ENCODE measurements at places on chromosomes 5 and 9.
A peak's percentile ranks its signal among the peaks of the same experiment; 100 is the strongest.

GRCh38 chr9:38388283-38389223 is 3.9 kb upstream of the ALDH1B1 start:
- DNase-seq: no peak

- DNase-seq: no peak
These were observed 5.2 kb upstream of the PKN3 start for GRCh38 chr9:128696923-128697707.

GRCh38 chr5:180212363-180213255 is 3.6 kb upstream of the RASGEF1C start:
- no peak for DNase-seq

DNA sequence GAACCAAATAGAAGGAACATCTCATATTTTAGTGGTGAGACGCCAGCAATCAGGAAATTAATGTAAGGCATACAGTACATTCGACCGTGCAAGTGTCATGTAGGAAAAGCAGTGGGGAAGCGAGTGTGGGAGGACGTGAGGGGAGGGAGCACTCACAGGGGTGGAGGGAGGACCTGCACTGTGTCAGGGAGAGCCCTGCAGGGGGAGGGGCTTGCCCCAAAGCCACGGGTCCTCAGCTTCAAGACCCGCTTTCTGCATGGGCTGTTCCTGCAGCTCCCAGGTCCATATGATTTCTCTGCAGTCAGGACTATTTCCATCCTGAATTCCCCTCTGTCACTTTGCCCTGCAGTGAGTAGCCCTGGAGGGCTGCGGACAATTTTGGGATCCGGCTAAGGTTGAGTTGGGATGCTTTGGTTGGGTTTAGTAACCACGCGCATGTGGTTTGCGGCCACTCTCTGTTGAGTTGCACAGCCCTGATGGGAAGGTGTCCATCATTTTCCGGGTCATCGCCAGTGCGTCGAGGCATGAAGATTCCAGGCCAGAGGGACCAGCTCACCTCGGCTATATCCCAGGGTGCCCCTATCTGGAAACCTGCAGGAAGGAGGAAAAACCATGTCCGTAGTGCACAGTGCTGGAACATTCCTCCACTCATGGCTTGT is 61.9 kb downstream of the IRX1 start:
- no peak for DNase-seq

GRCh38 chr9:70773579-70773978 is 347.8 kb downstream of the TRPM3 start:
- DNase-seq: no peak

DNA sequence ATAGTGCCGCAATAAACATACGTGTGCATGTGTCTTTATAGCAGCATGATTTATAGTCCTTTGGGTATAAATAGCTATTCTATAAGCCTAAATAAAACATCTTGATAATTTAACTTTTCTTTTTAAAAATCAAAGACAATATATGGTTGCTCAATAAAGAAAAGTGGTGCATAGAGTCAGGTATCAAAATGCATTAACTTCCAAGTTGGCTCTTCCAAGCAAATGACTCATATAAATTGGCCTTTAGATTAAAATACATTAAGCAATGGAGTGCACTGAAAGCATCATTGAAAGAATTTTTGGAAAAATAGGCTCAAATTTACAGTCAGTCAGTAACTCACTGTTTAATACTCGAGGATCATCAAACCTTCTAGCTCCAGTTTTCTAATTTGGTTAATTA is 106.6 kb downstream of the PLCXD3 start:
- DNase-seq: no peak

GRCh38 chr5:175893466-175893865 is 22.1 kb downstream of the CPLX2 start:
- no peak for DNase-seq

- no peak for DNase-seq
These were observed 56.1 kb downstream of the MTREX start for GRCh38 chr5:55363856-55364255.

GRCh38 chr5:172150514-172151425 is 37.3 kb downstream of the STK10 start:
- no peak for DNase-seq

GRCh38 chr5:1268666-1269065 is 26.2 kb downstream of the TERT start:
- peak; percentile 31 for DNase-seq

GRCh38 chr5:873328-873727 is 19.3 kb downstream of the BRD9 start:
- no peak for DNase-seq

GRCh38 chr9:111178331-111179055 is 140.2 kb upstream of the LPAR1 start:
- DNase-seq: no peak

GRCh38 chr5:160469156-160470144 is 47.8 kb downstream of the PTTG1 start:
- DNase-seq: no peak

- DNase-seq: no peak
These were observed 430.9 kb downstream of the DMAC1 start for GRCh38 chr9:7368410-7369292.

GRCh38 chr9:118785456-118785855 is 583.8 kb downstream of the BRINP1 start:
- no peak for DNase-seq

- DNase-seq: no peak
These were observed 413.0 kb upstream of the PTPRD start for GRCh38 chr9:11025775-11026174.

DNA sequence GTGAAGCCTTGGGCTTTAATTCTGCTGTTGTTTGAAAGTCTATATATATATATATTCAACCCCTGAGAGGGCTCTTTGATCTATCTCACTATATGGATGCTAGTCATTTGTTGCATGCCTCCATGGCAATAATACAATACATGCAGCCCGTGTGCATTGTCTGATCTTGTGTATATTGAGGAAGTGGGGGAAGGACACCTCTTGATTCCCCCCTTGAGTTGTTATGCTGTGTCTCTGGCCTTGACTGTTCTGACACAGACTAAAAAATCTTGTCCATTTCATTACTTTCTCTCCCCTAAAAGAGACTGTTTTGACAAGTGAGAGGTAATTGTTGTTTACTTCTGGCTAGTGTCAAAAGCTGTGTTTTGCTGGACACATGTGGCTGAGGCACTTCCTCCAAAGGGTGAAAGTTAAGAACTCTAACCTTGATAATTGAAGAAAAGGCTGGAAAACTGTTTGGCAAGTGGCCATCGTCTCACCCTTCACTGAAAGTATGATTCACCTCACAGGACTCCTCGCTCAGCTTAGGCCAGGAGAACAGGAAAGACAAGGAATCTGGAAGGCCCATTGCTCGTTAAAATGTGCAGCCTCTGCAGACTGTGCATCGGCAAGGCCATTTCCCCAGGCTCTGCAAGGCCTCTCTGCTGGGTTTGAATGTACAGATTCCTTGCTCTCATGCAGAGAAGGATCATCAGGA is 304.0 kb downstream of the PRELID2 start:
- DNase-seq: no peak

DNA sequence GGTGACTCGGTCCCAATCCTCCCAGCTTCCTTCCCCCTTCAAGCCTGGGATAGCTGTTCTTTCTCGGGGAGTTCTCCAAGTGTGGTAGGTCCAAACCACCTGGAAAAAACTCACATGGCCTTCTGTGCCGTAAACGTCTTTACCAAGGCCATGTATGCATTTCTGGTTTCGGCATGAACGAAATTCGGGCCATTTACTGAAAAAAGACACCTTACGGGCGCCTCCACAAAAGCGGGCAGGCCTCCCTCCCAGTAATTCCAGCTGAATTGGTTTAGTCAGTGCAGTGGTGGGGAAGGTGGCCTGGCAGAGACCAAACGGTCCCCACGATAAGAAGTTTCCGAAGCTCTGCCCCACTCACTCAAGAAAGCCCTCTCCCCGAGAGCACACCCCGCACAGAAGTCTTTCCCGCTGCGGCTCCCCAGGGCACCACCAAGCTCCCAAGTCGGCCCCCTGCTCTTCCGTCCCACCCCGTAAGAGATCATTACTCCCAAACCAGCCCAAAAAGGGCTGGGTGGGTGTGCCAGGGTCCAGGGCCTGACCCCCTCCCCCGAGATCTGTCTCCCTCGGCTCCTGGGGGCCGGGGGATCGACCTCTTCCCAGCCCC is 86.3 kb upstream of the MELK start:
- no peak for DNase-seq

GRCh38 chr5:81171769-81172168 is 61.4 kb upstream of the CKMT2 start:
- DNase-seq: no peak

DNA sequence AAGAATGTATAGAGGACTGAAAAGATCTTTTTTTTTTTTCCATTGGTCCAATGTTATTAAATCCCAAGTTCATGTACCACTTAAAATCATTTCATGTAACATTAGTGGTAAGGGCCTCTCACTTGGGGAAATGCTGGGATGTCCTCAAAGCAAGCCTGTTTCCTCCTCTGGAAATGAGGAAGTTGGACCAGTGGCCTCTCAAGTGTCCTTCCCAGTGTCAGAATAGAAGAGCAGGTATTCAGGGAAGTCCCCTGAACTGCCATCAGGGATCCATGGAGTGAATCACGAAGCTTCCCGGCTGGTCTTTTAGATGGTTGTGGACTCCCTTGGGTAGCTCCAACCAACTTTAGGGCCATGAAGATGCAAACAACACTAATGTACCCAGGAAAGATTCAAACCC is 55.2 kb upstream of the AFAP1L1 start:
- no peak for DNase-seq

GRCh38 chr5:178422400-178422775 is 167.8 kb downstream of the COL23A1 start:
- DNase-seq: no peak

DNA sequence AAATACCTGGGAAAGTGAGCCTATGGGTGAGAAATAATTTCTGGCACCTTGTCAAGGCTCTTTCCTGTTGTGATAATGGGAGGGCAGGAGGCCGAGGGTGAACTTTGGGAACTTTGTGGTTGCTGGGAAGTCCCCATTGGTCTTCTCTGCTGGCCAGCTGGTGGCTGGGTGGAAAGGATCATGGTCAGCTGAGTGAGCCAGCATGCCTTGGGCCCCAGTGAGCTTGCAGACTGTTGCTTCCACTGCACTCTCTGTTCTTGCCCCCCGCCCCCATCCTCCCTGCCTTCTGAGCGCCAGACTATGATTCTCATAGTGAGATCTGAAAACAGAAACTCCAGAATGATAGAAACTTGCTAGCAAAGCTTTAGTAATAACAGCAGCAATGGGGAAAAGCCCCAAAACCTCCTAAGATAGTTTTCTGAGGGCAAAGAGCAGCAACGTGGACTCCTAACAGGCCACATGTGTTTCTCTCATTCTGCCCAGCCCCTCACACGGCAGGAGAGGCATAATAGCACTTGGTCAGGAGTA is 139.2 kb upstream of the SMARCA2 start:
- DNase-seq: no peak

- DNase-seq: no peak
These were observed 19.6 kb downstream of the TCOF1 start for GRCh38 chr5:150376799-150377771.

DNA sequence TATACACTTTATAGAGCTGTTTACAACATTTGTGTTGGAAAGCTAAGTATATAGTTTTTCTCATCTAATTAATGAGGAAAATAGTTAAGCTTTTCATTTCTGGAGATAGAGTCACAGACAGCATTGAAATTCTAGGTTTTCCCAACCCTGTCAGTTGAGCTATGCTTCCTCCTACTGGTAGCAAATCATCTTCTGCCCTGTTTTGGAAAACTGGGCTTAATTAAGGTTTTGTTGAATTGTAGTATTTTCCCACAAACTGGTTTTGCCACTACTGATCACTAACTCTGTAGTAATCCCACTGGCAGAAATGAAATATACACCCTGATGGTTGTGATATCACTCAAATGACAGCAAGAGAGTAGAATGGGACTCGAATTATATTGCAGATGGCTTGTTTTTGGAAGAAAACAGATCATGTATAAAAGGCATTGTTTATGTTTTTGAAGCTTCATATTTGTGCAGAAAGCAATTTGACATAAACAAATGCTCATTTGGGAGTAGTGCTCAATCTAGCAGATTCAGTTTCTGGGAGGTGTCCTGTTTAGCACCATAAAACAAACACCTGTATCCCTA is 46.6 kb downstream of the CD180 start:
- no peak for DNase-seq

- no peak for DNase-seq
These were observed 34.4 kb upstream of the GNE start for GRCh38 chr9:36292641-36293040.

- DNase-seq: no peak
These were observed 461.1 kb upstream of the CYLC2 start for GRCh38 chr9:102534031-102534430.

GRCh38 chr5:132059043-132059695 is 1.3 kb upstream of the IL3 start:
- DNase-seq: no peak

- no peak for DNase-seq
These were observed 333.7 kb downstream of the ELAVL2 start for GRCh38 chr9:23492126-23493002.

DNA sequence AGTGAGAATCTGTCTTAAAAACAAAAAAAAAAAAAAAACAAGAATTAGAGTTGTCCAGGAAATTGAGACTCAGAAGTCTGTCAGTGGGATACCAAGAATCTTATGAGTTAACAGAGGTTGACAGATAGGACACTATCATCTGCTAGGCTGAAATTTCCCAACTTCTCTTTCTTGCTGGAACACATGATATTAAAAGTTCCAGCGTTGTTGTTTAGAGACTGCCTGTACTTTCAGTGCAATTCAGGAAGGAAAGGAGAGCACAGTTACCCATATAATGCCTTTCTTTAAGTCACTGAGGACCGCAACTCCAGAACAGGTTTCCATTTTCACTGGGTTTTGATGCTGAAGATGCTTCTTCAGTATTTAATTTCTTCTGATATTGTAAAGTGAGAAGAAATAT is 13.5 kb downstream of the TRPM6 start:
- no peak for DNase-seq

DNA sequence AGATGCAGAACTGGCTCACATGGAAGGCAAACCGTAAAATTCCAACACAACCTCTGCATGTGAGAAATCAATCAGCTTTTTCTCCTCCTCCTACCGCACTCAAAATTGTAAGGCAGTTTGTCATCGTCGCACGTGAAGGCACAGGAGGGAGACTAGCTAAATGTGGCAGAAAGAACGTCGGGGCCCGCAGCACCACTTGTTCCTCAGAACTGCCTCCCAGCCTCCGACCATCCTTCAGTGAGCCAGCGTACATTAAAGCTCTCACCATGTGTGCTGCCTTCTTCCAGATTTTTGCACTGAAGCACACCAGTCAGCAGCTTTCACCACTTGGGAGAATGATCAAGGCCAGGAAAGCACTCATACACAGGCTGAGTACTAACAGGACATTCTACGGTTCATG is 105.9 kb downstream of the RFX3 start:
- no peak for DNase-seq

GRCh38 chr9:7671847-7672246 is 127.7 kb downstream of the DMAC1 start:
- no peak for DNase-seq

Measured in stimulated activated CD8-positive, alpha-beta memory T cell treated with anti-CD3 and anti-CD28 coated beads, Interleukin-15, amount 100 ng/mL, for 1 hour (primary cell).